Activated CD4-positive, alpha-beta T cell treated with anti-CD3 and anti-CD28 coated beads, Interleukin-10, Interleukin-2, amounts not matched to agents 100 ng/mL and 50 ng/mL, durations not matched to agents 16 hours and 8 hours (primary cell): ENCODE measurements at places on chromosomes 1 and 21.

DNA sequence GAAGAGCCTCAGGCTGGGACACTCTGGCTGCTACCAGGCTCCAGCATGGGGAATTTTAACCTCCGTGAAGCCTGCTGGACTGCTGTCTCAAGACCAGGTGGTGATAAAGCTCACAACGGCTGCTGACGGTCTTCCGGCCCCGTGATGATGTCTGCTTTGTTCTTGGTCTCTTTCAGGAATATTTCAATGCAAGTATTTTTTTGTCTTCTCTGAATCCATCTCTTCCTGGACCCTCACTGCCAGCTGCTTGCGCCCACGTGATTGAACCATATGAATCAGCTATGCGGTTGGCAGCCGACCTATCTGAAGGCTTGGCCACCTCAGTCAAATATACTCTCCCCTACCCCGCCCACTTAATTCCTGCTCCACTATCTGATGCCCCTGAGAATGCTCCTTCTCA is 14.6 kb upstream of the SLC6A17 start:
- no peak for DNase-seq

DNA sequence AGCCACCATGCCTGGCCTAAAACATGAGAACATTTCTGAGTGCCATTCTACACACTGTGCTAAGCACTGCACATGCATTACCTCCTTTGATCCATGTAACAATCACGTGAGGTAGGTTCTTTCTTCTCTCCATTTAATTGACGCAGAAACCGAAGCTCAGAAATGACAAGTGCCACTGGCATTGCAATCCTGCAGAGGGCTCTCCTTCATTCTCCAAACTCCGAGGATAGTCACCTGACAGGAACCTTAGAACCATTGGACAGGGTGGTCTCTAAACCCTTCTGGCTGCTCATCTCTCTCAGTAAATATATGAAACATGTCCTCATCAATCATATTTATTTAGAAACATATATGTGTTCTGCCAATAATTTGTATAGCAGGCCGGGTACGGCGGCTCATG is 167.1 kb upstream of the JUN start:
- DNase-seq = no peak

GRCh38 chr1:158830904-158831507 is at the start of gene MNDA:
TSS of gene MNDA (plus strand) at chr1:158831351. CDS start at chr1:158842154, 10,803 bp downstream.
- DNase-seq = no peak

GRCh38 chr1:233183226-233184020 is 112.1 kb downstream of the PCNX2 start:
- no peak for DNase-seq

- no peak for DNase-seq
Observed at GRCh38 chr1:11795238-11795890, 10.4 kb downstream of the MTHFR start.

GRCh38 chr1:79981481-79981880 is 975.0 kb upstream of the ADGRL4 start:
- no peak for DNase-seq

GRCh38 chr1:181134543-181135436 is 46.3 kb downstream of the IER5 start:
- DNase-seq = peak; percentile 47

GRCh38 chr1:67566803-67567377 is 118.1 kb upstream of the GADD45A start:
- no peak for DNase-seq

GRCh38 chr1:180881806-180882509 is 30.7 kb upstream of the KIAA1614 start:
- peak; percentile 35 for DNase-seq

DNA sequence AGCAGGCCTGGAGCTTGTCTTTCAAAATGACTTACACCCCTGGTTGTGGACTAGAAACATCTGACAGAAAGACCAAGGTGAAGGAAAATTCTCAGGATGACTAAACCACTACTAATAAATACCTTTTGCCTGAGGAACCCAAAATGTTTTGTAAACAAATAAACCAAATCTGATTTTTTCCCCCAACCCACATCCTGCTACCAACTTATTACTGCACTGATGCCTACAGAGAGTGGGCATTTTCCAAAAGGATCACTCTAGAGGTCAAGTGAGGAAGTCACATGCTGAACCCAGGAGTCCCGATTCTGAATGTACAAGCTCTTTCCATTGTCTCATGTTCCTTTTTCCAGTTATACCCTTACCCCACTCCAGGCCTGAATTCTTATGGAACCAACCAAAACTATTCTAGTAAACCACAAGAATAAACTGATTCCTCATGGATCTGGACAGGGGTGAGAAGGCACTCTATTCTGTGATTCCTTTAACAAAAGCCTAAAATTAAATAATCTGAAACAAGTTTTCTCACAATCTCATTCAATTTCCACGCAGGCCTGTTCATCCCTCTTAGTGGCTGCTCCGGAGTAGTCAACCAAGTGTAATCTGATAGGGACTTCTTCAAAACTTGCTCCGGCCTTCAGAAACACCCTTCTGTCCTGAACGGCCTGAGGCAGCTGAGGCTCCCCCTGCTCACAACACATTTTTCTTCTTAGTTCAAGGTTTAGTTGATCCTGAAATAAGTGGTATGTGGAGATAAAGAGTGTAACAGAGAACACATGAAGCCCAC is 1.4 kb downstream of the PI4KB start:
- peak; percentile 49 for DNase-seq

GRCh38 chr1:219010720-219011119 is 163.0 kb upstream of the LYPLAL1 start:
- no peak for DNase-seq

GRCh38 chr1:52204696-52205095 is 62.8 kb downstream of the ZFYVE9 start:
- DNase-seq = no peak

- no peak for DNase-seq
Observed at GRCh38 chr1:38418195-38419030, 371.8 kb upstream of the POU3F1 start.

GRCh38 chr1:113278777-113279176 is 111.5 kb upstream of the MAGI3 start:
- no peak for DNase-seq

GRCh38 chr1:234433563-234434285 is 45.3 kb downstream of the TARBP1 start:
- peak; percentile 39 for DNase-seq

GRCh38 chr21:15241997-15242736 is 177.4 kb upstream of the NRIP1 start:
- no peak for DNase-seq

GRCh38 chr1:178643831-178644230 is 81.2 kb upstream of the RALGPS2 start:
- DNase-seq = no peak

- no peak for DNase-seq
Observed at GRCh38 chr1:3630914-3631313, 6.1 kb downstream of the TPRG1L start.

- no peak for DNase-seq
Observed at GRCh38 chr1:222543817-222544216, 4.1 kb downstream of the HHIPL2 start.

DNA sequence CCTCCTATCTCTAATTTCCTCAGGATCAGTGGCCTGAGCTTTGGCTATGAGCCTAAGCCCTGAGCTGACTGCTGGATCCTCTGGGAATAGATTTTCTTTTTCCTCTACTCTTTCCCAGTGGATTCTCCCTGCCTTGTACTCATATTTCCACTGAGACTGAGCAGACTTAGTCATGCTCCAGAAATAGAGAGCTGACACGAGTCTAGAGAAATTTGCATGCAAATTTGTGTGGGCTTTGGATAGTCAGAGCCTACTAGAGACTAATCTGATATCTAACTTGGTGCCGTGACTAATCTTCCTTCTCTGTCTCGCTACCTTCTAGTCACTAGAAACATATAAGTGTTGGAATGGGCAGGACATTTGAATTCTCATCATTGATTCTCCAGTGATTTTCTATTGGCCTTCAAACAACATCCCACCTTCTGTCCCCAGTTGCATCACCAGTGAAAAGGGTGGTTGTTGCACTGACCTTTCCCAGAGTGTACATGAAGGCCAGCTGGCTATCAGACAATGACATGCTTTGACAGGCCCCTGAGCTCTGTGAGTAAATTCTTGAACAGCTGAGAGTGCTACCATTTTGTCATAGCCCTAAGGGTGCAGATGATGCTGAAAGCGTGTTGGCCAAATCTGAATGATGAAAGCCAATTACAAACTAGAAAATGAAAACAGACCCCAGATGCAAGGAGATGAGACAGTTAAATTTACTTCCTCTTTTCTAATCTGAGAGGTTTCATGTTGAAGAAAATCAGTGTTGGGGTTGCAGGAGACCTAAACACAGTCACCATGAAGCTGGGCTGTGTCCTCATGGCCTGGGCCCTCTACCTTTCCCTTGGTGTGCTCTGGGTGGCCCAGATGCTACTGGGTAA is at the start of gene FCRLA:
Gene FCRLA (plus strand): TSS at position 748 of the 866 bp plus-strand sequence. CDS start 36 bp downstream, at position 784.
- no peak for DNase-seq

DNA sequence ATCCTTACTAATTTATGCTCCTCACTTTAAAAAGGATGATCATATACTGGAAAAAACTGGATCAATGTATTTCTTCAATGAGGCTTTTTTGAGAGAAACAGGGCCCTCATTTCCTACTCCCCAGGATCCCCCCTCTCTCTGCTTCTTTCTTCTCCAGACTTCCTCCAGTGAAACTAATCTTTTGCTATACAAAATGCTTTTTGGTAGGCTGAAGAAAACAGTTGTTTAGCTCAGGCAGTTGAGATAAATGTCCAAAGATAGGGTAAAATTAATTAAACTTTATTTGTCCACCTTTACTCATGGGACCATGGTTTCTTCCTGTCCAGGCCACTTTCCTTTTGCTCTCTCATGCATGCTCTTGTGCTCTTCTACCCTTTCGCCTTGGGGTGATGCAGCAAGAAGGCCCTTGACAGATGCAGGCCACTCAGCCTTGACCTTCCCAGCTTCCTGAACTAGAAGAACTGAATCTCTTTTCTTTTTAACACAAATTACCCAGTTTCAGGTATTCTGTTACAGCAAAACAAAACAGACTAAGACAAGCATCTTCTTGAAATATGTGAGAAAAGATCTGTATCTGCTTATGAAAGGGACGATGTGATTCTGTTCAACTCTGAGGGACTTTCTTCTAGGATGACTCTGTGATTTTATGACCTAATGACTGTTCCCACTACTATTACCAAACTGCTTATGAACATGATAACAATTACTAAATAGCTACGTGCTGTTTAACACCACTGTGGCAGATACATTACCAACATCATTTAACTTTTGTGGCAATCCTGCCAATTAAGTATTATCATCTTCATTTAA is 63.7 kb downstream of the NVL start:
- peak; percentile 23 for DNase-seq

- DNase-seq = no peak
Observed at GRCh38 chr1:108047085-108047484, 82.1 kb upstream of the VAV3 start.

DNA sequence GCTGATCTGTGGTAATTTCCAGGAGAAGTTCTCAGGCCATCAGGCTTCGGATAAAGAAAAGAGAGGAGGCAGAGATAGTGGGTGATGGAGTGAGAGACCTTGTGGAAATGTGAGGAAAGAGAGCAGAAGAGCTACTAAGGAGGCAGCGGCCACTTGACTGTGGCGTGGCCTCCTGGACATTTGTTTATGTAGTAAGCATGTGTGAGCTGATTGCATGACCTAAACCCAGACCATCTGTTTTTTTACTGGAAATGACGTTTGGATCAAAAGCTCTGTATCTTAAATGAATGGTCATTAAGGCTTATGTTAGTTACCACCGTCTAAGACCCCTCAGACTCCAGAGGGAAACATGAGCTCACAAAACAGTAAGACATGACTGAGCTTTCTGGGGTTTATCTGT is 13.6 kb downstream of the ATP1B1 start:
- no peak for DNase-seq

DNA sequence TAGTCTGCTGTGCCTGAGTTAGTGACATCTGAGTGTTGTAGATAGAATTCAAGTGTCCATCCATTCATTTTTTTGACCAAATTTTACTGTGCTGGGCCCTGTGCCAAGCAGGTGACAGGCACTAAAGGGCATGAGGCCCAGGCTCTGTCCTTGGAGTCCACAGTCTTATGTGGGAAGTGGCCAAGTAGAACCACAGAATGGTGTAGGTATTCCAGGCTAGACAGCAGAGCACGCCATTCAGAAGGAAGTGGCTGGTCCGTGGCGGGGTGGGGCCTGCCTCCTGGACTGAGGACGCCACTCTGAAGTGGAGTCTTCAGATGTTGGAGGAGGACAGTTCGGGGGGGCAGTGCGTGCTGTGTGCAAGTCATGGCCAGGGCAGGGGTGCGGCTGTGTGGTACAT is 68.9 kb upstream of the ACTL8 start:
- no peak for DNase-seq

- DNase-seq = no peak
Observed at GRCh38 chr1:61165402-61165801, 83.0 kb downstream of the NFIA start.

GRCh38 chr1:193619911-193620310 is 433.5 kb upstream of the B3GALT2 start:
- no peak for DNase-seq

- DNase-seq = no peak
Observed at GRCh38 chr21:33024201-33025103, 1.3 kb upstream of the OLIG2 start.

- no peak for DNase-seq
Observed at GRCh38 chr1:222006715-222007114, 264.8 kb upstream of the DUSP10 start.

- DNase-seq = no peak
Observed at GRCh38 chr21:29166323-29166722, 35.9 kb downstream of the MAP3K7CL start.

DNA sequence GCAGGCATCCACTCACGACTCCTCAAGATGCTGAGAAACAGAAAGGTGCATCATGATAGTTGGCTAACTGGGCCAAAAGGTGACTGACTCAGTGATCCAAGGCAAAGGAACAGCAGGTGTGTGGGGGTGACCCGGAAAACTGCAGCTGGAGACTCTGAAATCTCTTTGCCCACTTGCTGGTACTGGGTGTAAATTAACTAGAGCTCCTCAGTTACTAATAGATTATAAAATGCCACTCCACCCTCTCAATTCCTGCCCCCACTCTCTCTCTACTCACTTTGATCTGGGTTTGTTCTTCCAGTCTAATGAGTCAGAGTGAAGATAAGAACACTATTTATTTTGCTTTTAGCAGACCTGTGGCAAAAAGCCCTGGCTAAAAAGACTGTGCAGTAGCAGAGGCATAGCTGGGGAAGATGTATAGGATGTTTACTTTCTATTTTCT is 7.2 kb upstream of the PIGC start:
- DNase-seq = peak; percentile 75

DNA sequence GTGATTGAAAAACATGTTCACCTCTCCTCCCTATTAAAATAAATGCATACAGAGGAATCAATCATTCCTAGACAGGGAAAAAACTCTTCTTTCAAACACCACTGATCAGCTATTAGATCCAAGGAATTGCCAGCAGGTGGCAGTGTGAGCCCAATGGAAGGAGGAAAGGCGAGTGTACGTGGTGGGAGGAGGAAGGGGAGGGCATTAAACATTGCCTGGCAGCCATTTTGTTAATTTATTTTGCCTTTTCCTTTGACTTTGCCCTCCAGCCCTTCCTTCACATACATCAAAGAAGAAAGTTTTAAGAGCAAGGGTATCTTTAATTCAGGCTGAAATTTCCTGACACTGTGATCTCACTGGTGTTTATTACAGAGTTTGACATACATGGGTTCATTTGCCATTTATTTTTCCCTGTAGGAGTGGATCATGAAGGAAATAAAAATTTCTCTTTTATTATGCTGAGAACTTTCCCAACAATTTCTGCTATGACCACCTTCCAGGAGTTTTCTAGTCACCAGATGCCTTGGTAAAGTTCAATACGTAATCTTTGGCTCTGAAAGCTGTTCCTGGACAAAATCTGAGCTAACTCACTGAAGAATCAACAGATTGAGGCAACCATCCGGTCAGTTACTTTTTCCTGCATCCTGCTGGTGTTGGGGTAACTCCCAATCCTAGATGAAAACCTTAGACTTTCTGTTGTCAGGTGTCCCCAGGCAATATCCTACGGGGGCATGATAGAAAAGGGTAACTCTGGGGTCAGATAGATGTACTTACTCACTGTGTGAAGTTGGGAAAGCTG is 1.9 kb upstream of the GNAI3 start:
- peak; percentile 92 for DNase-seq
